ENCODE measurements at places on chromosomes 4 and X.

- DNase-seq: no peak
These were observed 45.7 kb upstream of the NDST4 start for GRCh38 chr4:115159141-115159540.

- no peak for DNase-seq
These were observed 601.4 kb upstream of the ACTRT1 start for GRCh38 chrX:128653524-128654060.

DNA sequence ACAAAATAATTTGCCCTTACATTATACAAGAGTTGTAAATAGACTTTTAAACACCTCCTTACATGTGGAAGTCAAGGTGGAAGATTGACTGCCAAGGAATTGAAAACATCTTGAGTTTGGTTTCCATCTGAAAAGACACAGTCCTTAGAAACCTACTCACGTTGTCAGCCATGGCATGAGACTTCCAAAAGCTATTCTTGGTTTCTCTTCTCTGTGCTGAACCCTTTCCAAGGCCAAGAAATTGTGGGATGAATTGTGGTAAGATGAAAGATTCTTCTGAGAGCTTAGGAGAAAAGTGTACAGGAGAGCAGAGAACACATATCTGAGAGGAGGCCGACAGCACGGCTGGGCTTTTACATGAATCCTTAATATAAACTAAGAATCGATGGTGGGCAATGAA lies 370.0 kb downstream of the FBXW7 start:
- DNase-seq: peak; percentile 66

GRCh38 chr4:58502839-58503238 lies 1392.7 kb upstream of the IGFBP7 start:
- DNase-seq: no peak

DNA sequence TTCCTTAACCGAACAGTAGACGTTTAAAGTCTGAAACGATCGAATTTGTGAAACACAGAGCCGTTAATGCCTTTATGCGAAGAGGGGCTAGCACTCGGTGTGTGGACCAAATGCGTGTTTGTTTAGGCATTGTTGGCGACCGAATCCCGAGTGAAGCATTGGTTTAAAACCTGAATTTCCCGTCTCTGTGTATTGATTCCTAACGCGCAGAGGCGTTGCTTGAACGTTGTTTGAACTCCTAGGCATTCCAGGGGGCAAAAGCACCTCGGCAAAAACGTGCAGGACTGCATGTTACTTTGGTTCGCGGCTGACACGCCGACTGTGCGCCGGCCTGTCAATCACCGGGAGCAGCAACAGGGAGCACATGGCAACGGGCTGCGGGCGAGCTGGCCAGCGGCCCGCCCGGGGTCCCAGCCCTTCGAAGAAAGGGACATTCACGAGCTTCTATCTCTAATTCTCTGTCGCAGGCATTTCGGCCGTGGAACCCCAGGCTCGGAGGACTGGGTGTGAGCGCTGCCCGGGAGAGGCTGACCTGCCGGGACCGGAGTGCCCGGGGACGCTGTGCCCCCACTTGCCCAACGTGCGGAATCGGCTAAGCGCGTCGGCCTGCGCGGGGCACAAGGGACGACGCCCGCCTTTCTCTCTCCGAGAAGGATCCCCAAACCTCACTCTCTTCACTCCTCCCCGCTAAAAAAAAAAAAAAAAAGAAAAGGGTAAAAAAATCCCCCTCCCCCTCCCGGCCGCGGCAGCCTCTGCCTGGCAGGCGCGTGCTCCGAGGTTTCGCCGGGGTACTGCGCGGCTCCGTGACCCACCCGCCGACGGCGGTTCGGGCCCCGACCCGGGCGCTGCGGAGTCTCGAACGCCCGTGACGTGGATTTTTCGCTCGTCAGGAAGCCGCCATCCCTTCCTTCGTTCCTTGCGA lies 810 bp downstream of the SPRY1 start:
- DNase-seq: peak; percentile 61

GRCh38 chr4:163350672-163351071 lies 7.0 kb downstream of the NPY5R start:
- DNase-seq: no peak

DNA sequence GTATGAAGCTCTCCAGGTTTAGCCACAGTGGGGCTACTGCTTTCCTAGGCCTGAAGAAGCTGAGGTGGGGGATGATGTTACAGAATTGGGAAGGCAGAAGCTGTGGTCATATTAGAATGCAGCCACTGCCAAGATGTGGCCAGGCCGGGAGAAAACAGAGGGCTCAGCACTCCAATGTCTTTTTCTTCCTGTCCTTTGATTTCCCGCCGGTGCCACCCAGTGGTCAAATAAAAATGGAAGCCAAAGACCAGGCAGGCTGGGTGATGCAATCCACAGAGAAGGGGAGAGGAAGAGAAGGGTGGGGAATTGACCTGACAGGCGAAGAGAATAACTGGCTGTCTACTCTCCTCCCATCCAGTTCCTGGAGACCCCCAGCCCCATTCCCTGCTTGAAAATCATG lies 94.9 kb upstream of the SHISA3 start:
- no peak for DNase-seq

GRCh38 chrX:8273451-8273895 lies 102.4 kb upstream of the VCX2 start:
- no peak for DNase-seq

DNA sequence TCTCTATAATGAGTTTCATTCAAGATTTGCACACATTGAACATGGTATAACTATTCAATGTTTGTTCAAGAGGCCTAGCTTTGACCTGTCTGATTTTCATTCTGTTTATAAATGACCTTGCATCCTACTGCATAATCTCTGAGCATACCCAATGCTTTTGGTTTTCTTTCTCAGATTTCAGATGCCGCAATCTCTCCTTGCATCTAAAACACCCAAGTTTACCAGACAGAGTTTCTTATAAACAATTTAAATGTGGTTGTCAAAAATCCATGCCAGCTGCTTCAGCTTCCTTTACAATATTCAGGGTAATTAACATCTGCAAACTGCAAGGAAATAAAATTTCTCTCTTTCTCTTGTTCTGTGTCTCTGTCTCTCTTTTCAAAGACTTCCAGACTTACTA lies 123.0 kb upstream of the PCDH18 start:
- DNase-seq: no peak

GRCh38 chr4:168871632-168872031 lies 138.4 kb downstream of the CBR4 start:
- DNase-seq: no peak

DNA sequence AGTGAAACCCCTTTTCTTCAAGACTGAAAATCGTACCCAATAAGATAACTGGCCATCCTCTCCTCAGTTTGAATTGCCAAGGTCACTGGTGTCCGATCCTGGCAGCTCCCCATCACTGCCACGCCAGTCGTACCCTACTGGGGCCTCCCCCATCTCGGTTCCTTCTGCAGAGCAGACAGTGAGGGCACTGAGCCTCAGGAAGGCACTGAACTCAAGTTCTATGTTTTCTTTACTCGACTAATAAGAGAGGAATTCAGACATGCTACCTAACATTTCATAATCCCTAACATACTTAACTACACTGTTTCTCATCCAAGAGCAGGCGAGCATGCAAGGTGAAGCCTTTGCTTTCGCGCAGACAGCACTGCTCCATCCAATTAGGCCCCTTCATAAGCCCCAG lies 23.4 kb downstream of the ZFYVE28 start:
- DNase-seq: no peak

- DNase-seq: no peak
These were observed 765 bp upstream of the DGKK start for GRCh38 chrX:50471390-50471789.

DNA sequence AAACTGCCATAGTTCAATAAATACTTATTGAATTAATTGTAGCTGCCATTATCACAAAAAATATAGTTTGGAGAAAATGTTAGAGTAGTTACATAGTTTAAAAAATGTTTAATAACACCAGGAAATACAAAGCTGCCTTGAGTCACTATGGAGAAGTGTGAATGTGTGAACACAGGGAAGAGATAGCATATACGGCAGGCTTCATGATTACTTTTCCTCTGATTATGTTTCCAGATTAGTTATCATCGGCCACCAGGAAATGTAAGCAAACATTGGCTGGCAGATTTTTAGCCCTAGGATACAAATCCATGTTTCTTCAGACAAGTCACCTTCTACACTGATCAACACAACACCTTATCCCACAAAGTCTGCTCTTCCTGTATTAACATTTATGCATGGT lies 4.4 kb downstream of the PRDM5 start:
- DNase-seq: no peak

- no peak for DNase-seq
These were observed at the start of gene CXCL9 for GRCh38 chr4:76007089-76007862. CXCL9 (minus strand) TSS chr4:76007509; CDS start chr4:76007449, 60 bp downstream.

DNA sequence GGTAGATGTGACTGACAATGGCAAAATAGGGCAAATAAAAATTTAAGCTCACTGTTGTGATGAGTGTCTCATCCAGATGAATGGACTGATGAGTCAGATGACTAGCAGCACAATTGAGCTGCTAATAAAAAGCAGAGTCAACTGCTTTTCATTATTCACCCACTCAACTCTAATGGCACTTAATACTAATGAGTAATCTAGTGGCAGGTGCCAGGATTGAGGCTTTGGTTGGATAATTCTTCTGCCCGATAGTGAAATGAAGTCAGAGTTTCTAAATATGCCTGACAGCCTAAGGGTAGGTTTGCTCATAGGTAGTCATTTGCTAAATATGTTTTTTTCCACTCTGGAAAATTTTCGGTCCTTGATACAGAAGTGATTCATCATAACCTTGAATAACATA lies 10.4 kb downstream of the OGT start:
- DNase-seq: no peak

- no peak for DNase-seq
These were observed 32.1 kb upstream of the SLC16A2 start for GRCh38 chrX:74389016-74389722.

DNA sequence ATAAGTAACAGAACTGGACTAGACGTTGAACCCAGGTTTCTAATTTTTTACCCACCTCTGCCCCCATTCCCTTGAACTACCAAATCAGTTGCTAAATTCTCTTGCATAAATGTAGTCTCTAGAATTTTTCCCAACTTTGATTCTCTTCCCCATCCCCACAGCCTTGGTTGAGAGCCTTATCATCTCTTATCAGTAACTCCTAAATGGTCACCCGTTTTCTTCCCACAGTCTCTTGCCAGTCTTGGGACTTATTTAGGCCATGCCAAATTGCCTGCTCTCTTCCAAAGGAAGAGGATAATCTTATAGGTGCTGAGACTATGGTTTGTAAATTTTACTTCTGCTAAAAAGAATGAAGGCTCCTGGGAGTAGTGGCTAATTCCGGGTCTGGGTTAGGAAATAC lies 13.3 kb downstream of the PARM1 start:
- no peak for DNase-seq

GRCh38 chrX:56974408-56974807 lies 20.9 kb downstream of the SPIN3 start:
- DNase-seq: no peak

DNA sequence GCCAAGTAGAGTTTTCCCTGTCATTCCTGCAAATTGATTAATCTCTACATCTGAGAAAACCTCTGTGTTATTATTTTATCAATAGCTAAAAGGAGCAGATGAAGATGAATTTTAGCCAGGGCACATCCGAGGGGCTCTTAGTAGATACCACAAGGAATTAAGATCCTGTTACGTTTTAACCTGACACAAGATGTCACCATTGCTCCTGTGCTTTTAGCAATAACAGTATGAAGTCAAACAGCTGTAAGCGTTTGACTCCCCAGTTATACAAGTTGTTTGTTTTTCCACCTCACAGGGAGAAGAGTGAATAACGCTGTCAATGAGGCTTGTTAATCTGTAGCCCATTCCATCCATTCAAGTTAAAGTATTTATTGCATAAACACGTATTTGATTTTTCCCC lies 76.0 kb upstream of the AP1S2 start:
- DNase-seq: peak; percentile 10

- no peak for DNase-seq
These were observed 133.8 kb upstream of the PRPS2 start for GRCh38 chrX:12657433-12657832.

DNA sequence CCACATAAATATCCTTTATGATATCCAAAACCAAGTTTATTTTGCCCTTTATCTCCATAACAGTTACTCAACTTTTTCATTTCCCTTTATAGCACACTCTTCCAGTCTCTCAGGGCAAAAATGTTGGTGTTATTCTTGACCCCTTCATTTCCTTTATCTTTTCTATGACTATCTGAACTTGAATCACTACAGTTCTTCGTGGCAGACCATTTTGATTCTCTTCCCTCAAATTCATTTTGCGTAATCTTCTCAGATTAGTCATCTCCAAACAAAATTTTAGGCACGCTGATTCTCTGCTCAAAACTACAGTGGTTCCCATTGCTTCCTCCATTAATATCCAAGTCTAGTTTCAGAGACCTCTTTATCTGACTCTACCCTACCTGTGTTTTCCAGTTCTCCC lies 26.1 kb downstream of the RUFY3 start:
- no peak for DNase-seq

GRCh38 chr4:88060431-88060830 lies 53.0 kb downstream of the PKD2 start:
- DNase-seq: no peak

Data from brain (organoid and tissue), 16 donors.